ENCODE measurements at places on chromosomes 5 and 9. TPM values are rescaled to one million over a fixed set of nuclear protein-coding genes. Genes with fewer than 3 reads are reported as not detected.

Gene SCGB3A2
- not detected for polyA plus RNA-seq

Gene MRPL50
- 8.4 TPM for polyA plus RNA-seq

Gene KIF3A
- polyA plus RNA-seq = 5.0 TPM

Gene SPATA31E1
- polyA plus RNA-seq = not detected

Gene GPR151
- polyA plus RNA-seq = not detected

Gene FAM221B
- polyA plus RNA-seq = 0.11 TPM

Gene SVEP1
- polyA plus RNA-seq = 1.2 TPM

Gene TOR4A
- 1.4 TPM for polyA plus RNA-seq

Gene OGN
- 1.4 TPM for polyA plus RNA-seq

Gene FAXDC2
- polyA plus RNA-seq = 3.6 TPM

Gene CLTB
- 64.9 TPM for polyA plus RNA-seq

Gene MYO10
- 11.5 TPM for polyA plus RNA-seq

Gene SH3GL2
- 17.3 TPM for polyA plus RNA-seq

Gene NUTM2G
- not detected for polyA plus RNA-seq

Gene PCDHA9
- not detected for polyA plus RNA-seq

Gene CTSV
- polyA plus RNA-seq = 1.8 TPM

Gene CDKN2B
- 1.3 TPM for polyA plus RNA-seq

Gene IL5
- not detected for polyA plus RNA-seq

Gene HEMGN
- not detected for polyA plus RNA-seq

Gene TSTD2
- 10.3 TPM for polyA plus RNA-seq

Gene TRAF1
- polyA plus RNA-seq = 5.2 TPM

Gene CBY3
- not detected for polyA plus RNA-seq

Gene GAPT
- polyA plus RNA-seq = 0.38 TPM

Gene NPR3
- 0.38 TPM for polyA plus RNA-seq

Gene SEMA5A
- 3.5 TPM for polyA plus RNA-seq

Gene GNA14
- polyA plus RNA-seq = 1.8 TPM
